Pancreas (tissue), 10 donors: ENCODE measurements at places on chromosomes 13 and 19. TPM values are rescaled to one million over a fixed set of nuclear protein-coding genes. Genes with fewer than 3 reads are reported as not detected.

DNA sequence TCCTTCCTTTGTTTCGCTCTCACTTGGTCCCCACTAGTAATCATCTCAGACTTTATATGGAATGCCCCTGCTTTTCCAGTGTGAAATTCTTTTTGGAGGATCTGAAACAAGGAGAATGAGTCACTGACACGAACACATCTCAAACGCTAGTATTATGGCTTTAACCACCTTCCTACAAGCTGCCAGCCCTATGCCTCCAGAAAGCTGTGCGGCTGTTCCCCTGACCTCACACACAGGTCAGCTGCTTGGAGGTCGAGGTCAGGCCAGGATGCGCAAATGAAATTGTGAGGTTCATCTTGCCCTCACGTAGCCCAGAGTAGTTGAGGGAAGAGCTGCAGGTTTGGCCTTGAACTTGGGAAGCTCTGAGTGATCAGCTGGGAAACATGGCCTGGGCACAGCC, 449.8 kb downstream of the FGF9 start:
- H3K4me3 ChIP-seq = no peak overlapping the region
- no peaks in the 10 kb centered on the region for H3K27me3 ChIP-seq
- H3K4me1 ChIP-seq = no peaks in the 10 kb centered on the region
- no peak for DNase-seq

The FXYD3 gene
- total RNA-seq = 18.4 TPM

GRCh38 chr13:108686027-108686426, 56.6 kb downstream of the MYO16 start:
- H3K27me3 ChIP-seq = no peaks in the 10 kb centered on the region
- H3K4me3 ChIP-seq = no peak overlapping the region
- no peaks in the 10 kb centered on the region for H3K4me1 ChIP-seq
- no peaks in the 10 kb centered on the region for H3K36me3 ChIP-seq

DNA sequence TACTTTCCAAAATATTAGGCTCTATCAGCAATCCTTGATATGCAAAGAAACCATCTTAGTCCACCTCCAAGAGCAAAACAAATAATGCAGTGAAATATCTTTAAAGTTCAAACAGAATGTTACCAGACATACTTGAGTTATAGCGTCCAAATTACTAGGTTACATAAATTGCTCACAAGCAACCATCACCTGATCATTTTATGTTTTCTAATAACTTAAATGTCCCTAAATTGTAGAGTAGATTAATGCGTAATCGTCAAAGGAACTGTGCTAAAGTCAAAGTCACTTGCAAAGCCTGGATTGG, 350.6 kb upstream of the ARGLU1 start:
- no peaks in the 10 kb centered on the region for H3K4me1 ChIP-seq
- no peaks in the 10 kb centered on the region for H3K36me3 ChIP-seq
- no peaks in the 10 kb centered on the region for H3K27me3 ChIP-seq

DNA sequence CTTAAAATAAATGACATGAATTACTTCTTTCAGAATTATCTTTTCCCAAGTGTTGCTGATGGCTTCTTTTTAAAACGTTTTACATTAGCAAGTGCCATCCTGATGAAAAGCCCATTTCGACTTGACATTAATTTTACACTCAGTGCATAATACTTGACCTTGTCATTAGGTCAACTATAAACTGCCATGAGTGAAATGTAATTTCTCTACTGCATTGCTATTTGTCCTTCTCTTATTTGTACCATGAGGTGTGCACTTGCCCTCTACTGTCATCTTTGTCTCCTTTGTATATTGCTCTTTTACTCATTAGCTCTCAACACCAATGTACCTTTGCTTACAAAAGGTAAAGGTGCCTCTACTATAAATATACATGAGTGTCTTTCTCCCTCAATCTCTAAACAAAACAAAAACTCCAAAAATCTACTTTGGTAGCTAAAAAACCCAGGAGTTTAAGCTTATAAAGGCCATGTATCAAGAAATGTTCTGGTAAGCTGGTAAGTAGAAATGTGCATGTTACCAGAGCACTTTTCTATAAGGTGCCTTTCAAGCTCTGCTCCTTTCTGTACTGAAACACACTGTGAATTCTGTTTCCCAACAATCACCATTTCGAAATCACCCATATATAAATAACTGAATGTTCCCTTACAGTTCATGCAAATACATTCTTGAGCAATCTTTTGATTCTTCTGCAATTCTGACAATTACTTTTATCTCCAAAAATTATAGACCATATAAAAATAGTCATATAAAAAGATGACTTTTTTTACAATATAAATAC, 351.4 kb downstream of the SLITRK5 start:
- no peaks in the 10 kb centered on the region for H3K4me1 ChIP-seq
- no peaks in the 10 kb centered on the region for H3K36me3 ChIP-seq
- no peak for DNase-seq
- no peak overlapping the region for H3K27ac ChIP-seq

The LRRC63 gene
- total RNA-seq = 0.14 TPM
